Activated CD4-positive, alpha-beta T cell treated with anti-CD3 and anti-CD28 coated beads, Interleukin-10, Interleukin-2, amounts not matched to agents 100 ng/mL and 50 ng/mL, durations not matched to agents 16 hours and 8 hours (primary cell): ENCODE measurements at places on chromosomes 11 and 22.

DNA sequence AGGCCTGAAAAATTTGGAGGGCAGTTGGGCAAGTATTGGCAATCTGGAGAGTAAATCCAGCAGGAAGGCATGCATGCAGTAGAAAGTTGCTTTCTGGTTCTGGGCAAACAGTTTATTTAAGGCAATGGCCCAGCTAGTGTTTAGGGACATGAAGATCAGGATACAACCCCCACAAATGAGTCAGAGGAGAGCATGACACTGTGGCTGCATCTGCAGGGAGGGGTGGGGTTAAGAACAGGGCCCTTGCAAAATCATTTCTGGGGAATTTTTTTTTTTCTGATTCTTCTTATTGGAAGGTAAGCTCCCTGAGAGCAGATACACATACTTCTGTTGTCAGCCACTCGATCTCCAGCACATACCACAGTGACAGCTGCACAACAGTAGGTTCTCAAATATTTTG, 61.1 kb downstream of the FDX1 start:
- peak; percentile 12 for DNase-seq

DNA sequence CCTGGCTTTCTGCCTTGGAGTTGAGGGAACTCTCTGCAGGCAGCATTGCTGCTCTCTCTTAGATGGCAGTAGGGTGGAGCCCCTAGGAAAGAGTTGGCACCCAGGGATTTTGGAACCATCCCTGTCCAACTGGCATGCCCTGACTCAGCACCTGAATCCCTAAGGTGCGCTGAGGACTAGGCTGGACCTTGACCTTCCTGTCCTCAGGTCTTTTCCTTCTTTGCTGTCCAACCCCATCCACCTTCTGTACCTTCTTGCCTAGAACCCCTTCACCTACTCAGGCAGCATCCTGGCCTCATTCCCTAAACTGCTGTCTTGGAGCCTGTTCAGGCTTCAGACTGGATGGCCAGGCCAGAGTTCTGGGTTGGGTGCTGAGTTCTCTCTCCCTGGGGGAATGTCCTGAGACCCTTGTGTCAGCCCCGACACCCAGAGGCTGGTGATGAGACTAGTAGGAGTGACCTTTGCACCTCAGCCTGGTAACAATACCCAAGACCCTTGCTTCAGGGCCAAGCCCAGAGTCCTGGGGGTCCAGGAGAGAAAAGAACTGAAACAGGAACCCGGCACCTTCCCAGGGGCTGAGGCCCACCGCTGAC, 2.5 kb upstream of the POLD4 start:
- DNase-seq, result no peak

DNA sequence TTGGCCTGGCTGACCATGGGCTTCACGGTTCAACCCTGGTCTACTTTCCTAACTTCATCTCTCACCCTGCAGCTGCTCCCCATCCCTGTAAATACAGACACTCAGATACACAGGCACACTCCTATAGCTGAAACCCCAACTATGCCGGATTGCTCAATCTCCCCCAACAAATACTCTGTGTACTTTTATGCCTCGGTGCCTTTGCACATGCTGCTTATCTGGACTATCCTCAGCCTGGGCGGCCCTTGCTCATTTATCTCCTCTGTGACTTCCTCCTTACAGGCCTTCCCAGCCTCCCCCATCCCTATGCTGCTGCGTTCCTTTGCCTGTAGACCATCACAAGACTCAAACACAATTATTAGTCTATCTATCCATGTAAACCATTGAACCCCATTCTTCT, 76.6 kb downstream of the PKNOX2 start:
- no peak for DNase-seq

- no peak for DNase-seq
Measured at GRCh38 chr11:74691755-74692154, 39.5 kb downstream of the CHRDL2 start.

GRCh38 chr11:69841170-69841858, 22.1 kb upstream of the FGF3 start:
- DNase-seq, result no peak

GRCh38 chr11:107799218-107799859, 59.2 kb downstream of the SLC35F2 start:
- peak; percentile 80 for DNase-seq

DNA sequence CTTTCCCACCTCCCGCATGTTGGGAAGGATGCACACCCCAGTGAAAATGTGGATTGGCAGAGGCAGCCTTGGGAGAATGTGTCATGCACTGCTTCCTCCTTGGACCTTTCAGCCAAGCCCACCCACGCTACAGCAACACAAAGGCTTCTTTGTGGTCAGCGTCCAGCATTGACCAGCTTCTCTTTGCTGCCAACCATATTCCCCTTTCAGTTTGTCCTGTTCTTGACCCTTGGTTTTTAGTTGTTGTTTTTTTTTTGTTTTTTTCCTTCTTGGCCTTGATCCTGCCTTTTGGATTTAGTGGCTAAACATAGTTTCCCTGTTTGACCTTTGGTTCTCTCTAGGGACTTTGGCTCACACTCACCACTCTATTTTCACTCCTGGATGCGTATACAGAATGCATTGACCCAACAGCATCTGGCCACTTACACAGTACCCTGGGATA, 573.6 kb downstream of the INSC start:
- DNase-seq, result no peak

GRCh38 chr22:19358195-19358594, 66.7 kb upstream of the CLTCL1 start:
- DNase-seq, result no peak

DNA sequence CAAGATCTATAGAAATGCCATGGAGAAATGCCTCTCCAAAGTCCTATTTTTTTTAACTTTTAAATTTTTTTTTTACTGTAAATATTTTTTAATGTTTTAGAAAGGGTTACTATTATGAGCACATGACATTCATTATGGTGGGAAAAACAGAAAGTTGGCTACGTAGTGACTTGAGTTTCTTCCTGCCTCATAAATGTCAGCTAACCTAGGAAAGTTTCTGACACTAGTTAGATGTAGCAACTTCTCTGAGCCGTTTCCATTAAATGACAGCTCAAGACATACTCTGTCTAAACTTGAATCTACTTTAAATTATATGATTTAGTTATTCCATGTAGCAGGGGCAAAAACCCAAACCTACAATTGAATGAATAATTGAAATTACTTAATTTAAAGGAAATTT, 18.4 kb upstream of the CTSC start:
- DNase-seq, result no peak

GRCh38 chr11:536841-537621, at the start of gene LRRC56:
LRRC56 (plus strand) TSS chr11:537527; CDS start chr11:540685, 3,158 bp downstream.
- peak; percentile 94 for DNase-seq

DNA sequence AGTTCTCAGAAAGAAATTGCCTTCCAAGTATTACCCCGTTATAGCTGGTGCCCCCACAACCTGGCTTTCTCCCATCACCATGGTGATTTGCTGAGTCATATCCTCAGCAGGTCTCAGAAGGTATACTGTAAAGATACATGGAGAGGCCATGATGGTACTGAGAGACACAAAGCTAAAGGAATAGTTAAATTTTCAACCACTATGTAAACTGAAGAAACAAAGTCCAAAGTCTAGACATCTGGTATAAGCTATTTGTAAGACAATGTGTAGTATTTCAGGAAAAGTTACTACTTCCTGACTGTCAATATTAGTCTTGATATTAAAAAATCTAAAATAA, 377.1 kb downstream of the DCDC1 start:
- DNase-seq, result peak; percentile 23

DNA sequence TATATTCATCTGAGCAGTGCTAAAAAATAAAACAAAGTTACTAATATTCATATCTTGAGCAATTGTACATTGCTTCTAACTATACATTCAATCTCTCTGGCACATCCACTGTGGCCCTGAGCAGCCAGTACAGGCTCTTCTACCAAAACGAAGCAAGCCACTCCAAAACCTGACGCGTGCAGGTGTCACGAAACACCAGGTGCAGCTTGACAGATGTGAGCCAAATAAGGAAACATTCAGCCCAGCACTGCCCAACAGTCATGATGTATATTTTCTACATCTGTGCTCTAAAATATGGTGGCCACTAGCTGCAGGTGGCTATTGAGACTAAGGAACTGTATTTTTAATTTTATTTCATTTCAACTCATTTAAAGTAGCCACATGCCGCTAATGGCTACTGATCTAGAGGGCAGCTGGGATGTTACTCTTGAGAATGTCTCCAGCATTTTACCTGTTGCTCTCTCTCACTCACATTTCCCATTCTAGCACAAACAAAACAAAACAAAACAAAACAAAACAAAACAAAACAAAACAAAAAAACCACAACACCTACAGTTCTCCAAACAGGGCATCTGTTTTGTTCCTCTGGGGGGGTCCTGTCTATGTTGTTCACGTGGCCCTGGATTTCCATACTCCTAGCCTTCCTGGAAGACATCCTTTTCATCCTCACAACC, 77.7 kb downstream of the LARGE1 start:
- DNase-seq, result no peak

DNA sequence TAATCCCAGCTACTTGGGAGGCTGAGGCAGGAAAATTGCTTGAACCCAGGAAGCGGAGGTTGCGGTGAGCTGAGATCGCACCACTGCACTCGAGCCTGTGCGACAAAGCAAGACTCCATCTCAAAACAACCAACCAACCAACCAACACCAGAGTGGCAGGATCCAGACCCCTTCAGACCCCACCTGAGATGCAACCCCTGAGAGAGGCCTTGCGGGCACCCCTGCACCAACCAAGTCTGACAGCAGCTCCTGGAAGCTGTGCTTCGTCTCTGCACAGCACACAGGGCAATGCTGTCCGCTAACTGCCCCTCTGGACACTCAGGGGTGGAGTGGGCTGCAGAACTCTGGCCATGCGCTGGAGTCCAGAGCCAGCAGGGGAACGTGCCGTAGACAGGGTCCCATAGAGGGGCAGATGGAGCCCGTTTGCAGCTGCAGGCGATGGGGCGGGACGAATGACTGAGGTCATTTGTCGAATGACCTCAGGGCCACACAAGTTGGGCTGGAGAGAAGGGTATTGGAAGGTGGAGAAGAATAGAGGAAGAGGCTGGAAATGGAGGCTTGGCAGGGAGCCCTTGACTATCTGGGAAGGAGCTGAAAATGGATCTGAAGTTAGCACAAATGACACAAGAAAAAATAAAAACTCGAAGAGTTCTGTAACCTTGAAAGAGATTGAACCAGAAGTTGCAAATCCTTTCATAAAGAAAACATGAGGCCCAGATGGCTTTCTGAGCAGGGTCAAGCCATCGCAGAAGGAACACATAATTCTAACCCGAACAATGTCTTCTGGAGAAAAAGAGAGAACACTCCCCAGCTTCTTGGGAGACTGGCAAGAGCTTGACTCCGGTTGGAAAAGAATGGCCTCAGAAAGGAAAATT, 199.7 kb downstream of the CTTN start:
- no peak for DNase-seq

GRCh38 chr22:50178871-50179869, 6.5 kb upstream of the TRABD start:
- DNase-seq, result no peak

- DNase-seq, result no peak
Measured at GRCh38 chr22:43521716-43522115, 109.9 kb downstream of the MPPED1 start.

- DNase-seq, result no peak
Measured at GRCh38 chr11:44765026-44765595, 38.3 kb downstream of the TSPAN18 start.

DNA sequence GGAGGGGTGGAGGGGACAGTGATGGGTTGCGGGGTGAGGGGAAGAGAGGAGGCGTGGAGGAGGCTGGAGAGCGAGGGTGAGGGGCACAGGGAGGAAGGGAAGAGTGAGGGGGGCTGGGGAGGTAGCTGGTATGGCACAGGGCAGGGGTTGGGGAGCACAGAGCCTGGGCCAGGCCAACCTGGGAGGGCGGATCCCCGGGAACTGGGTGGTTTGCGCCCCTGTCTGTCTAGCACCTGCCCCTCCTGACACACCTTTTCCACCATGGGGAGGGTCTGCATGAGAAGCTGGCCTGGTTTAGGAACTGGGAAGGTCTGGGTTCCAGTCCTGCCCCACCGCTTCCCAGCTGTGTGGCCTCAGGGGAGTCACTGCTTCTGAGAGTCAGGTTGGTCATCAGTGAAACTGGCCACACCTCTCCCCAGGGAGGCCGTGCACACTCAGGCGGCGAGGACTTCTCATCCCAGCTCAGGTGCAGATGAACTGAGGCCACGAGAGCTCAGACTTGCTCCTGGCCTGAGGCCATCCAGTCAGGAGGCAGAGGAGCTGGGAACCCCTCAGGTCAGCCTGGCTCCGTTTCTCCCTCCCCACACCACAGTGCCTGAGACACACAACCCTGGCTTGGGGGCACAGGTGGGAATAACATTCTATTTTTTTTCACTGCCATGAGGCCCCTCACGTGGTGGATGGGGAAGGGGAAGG, 95.6 kb downstream of the PHF21B start:
- DNase-seq, result no peak

GRCh38 chr22:20751185-20751851, 22.6 kb upstream of the SERPIND1 start:
- no peak for DNase-seq

DNA sequence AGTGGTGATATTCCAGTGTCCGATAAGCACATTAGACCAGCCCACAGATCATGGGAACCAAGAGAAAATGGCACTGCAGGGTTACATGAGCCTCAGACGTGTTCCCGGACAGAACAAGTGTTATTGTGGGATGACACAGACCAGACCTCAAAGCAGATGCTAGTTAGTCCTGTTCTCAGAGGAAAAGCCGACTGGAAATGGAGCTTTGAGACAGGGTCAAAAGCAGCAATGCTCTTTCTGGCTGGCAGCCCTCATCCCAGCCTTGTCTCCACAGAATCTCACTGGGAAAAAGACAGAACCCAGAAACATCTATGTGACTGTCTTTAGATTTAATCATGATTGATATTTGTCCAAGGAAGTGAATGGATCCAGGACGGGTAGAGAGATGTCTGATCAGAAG, 506.8 kb downstream of the INSC start:
- DNase-seq, result no peak

- DNase-seq, result no peak
Measured at GRCh38 chr22:44665115-44665514, 36.9 kb upstream of the PRR5 start.

DNA sequence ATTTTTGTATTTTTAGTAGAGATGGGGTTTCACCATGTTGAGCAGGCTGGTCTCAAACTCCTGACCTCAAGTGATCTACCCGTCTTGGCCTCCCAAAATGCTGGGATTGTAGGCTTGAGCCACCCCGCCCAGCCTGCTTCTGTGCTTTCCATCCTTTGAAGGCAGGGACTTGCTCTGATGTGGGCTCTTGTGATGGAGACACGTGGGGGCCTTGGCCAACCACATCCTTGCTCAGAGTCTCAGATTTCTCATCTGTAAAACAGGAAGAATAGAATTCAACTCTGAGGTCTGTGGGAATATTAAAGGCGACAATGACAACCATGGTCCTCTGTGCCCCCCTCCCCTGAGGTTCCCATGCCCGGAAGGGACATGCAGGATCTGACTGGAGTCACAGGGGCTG, 3.8 kb upstream of the GGA1 start:
- DNase-seq, result peak; percentile 61

GRCh38 chr22:38549101-38549894, 20.7 kb downstream of the DMC1 start:
- DNase-seq, result no peak

GRCh38 chr11:95103701-95104100, 14.1 kb downstream of the ENDOD1 start:
- no peak for DNase-seq

DNA sequence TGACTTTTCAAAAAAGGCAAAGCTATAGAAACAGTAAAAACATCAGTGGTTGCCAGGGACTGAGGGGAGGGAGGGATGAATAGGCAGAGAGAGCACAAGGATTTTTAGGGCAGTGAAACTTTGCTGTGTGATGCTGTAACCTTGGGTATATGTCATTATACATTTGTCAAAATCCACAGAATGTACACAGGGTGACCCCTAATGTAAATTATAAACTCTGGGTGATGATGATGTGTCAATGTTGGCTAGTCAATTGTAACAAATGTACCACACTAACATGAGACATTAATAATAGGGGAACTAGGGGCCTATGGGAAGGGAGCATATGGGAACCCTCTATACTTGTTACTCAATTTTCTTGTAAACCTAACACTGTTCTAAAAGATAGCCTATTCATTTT, 24.8 kb downstream of the RIBC2 start:
- DNase-seq, result no peak
